ENCODE measurements at places on chromosomes 2 and 18. TPM values are rescaled to one million over a fixed set of nuclear protein-coding genes. Genes with fewer than 3 reads are reported as not detected.

GRCh38 chr2:188383158-188383557, 91.5 kb downstream of the GULP1 start:
- DNase-seq = no peak

DNA sequence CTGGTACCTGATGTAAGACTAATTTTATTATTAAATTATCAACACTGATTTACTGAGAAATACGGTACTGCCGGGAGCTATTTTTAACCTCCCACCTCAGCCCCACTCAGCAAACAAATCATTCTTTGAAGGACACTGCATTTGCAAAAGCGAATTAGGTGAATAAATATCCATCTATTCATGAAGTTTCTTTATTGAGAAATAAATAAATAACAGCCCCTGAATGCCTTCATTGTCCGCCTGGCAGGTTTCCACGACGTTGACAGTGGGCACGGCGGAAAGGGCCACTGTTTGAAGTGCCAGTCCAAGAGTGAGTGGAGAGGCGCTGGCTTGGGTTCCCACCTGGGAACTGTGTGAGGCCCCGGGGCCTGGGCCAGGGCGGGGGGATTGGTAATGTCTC, 15.7 kb downstream of the C1QL2 start:
- no peak for DNase-seq

- peak; percentile 83 for DNase-seq
Measured at GRCh38 chr2:37389989-37390765, 45.7 kb downstream of the QPCT start.

- no peak for DNase-seq
Measured at GRCh38 chr2:221554769-221555493, 17.2 kb downstream of the EPHA4 start.

The SLC30A3 gene
- under 0.01 TPM for total RNA-seq

GRCh38 chr18:73881396-73881917, 266.2 kb downstream of the FBXO15 start:
- no peak for DNase-seq

The IL1RN gene
- total RNA-seq = 0.54 TPM

The C2orf72 gene
- total RNA-seq = not detected

DNA sequence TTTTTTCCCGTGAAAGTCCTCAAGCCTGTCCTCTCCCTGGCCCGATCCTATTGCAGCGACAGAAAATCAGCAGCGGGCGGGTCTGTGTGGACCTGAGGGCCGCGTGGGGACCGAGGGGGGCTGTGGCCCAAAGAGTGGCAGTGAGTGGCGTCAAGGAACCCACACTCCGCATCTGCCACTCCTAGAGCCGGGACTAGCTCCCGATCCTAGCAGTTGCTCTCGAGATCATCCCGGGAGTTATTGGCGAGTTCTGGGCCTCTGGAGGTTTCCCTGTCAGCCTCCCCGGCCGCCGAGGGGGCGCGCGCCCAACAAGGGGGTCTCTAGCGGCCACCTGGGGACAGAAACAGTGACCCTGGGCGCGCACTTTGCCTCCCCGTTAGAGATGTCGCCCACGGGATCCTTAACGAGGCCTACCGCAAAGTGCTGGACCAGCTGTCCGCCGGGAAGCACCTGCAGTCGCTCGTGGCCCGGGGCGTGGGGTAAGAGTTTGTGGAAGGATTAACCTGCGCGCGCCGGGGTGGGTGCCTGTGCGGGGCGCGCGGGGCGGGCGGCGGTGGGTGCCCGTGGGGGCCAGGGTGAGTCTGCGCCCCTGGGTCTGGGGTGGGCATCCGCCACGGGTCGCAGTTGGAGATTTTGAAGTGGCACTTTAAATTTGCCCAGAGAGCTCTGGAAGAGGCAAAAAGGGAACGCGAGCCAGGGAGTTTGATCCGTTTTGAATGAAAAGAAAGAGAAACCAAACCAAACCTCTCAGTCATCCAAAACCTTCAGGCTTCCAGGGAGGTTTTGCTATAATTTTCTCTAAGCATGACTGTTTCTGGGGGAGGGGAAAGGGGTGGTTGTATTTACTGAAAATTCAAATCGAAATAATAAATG, 3.5 kb downstream of the ADCYAP1 start:
- DNase-seq = no peak

GRCh38 chr18:51398104-51398503, 200.6 kb upstream of the MEX3C start:
- DNase-seq = no peak

DNA sequence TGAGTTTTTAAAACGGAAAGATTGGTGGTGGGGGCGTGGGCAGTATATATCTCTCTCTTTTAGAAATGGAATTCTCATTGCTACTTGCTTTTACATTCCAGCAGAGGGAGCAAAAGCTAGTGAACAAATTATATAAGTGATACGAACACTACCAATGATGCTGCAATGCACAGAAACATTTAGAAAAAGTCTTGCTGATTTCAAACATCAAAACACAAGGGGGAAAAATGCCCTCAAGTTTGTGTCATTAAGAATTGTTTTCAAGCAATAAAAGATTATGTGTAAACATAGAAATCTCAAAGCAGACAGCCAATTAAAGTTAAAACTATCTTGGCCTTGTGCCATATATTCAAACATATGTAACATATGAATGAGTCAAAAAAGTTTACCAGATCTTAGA, 296.3 kb upstream of the KCNJ3 start:
- no peak for DNase-seq

DNA sequence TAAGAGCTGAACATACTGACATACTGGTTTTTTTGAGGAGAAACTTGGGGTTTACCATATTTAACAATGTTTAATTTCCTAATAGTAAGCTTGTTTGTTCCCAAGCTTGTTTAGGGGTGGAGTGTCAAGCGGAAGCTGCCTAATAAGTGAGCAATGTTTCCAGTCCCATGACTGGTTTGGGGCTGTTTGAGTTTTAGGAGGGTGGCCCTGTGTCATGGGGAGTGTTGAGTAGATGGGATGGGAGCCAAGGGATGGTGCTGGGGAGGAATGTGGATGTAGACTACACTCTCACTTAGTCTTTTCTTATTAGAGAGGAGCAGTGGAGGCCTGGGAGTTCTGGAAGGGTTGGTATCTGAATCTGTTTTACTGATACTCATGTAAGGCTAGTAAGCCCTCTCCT, 128.5 kb downstream of the TANC1 start:
- no peak for DNase-seq

GRCh38 chr18:62072370-62072769, 114.5 kb downstream of the PIGN start:
- DNase-seq = no peak

DNA sequence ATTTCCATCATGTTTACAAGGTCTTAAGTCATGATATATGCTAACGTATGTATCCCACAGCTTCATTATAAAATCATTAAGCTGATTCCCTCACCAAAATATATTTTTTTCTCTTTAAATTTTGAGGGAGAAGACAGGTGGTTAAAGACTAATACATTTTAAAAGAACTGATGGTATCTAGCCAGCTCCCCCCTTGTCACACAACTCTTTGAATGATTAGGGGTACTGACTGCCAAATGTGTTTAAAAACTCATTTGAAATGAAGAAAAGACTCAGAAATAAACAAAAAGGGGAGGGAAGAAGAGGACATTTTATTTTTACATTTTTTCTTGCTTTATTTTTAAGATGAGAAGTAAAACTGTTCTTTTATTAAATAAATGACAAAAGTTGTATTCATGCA, 805.3 kb downstream of the SATB2 start:
- no peak for DNase-seq

The MARCHF4 gene
- under 0.01 TPM for total RNA-seq

The RUFY4 gene
- total RNA-seq = 1.1 TPM

The CTDSP1 gene
- total RNA-seq = 152 TPM

DNA sequence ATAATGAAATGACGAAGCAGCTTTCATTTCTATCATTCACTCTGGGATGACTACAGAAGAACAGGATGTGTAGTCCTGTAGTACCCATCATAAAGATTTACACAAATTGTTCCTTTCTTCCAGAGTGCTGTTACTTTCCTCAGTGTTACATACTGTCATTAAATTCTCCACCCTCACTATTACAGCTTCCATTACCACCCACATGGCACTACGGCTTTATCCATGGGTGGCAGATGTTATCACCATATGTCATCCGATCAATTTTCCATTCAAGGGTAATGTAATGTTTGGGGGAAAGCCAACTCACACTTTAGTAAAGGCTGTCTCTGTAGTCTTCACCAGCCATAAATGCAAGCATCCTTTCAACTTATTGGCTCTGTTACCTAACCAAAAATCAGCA, 7.1 kb upstream of the CSRNP3 start:
- DNase-seq = no peak

The TRAF3IP1 gene
- total RNA-seq = 4.8 TPM

The LINC00305 gene
- not detected for total RNA-seq

The ZSWIM2 gene
- total RNA-seq = not detected

The TFCP2L1 gene
- 0.54 TPM for total RNA-seq

- DNase-seq = no peak
Measured at GRCh38 chr2:2146969-2147900, 183.8 kb downstream of the MYT1L start.

The TMEFF2 gene
- total RNA-seq = not detected

Data from hematopoietic multipotent progenitor cell (in vitro differentiated cells).